Foreskin keratinocyte (primary cell): ENCODE measurements at places on chromosomes 3 and 15. TPM values are rescaled to one million over a fixed set of nuclear protein-coding genes. Genes with fewer than 3 reads are reported as not detected.

Gene SAMD7
- not detected in 2 replicates for polyA plus RNA-seq

Gene CRELD1
- polyA plus RNA-seq = 8.5 and 12.5 TPM in 2 replicates

Gene KCNMB3
- 0.49 and 0.54 TPM in 2 replicates for polyA plus RNA-seq

Gene LMCD1
- 2.0 and 2.5 TPM in 2 replicates for polyA plus RNA-seq

Gene PXYLP1
- 1.8 and 1.9 TPM in 2 replicates for polyA plus RNA-seq

Gene DRD3
- not detected in 2 replicates for polyA plus RNA-seq

Gene RPL39L
- 65.7 and 68.3 TPM in 2 replicates for polyA plus RNA-seq

Gene DET1
- polyA plus RNA-seq = 1.1 and 1.3 TPM in 2 replicates

Gene ROPN1
- polyA plus RNA-seq = not detected in 2 replicates

Gene GHSR
- not detected in 2 replicates for polyA plus RNA-seq

Gene ZBTB38
- 5.0 and 5.8 TPM in 2 replicates for polyA plus RNA-seq
